Right ventricle myocardium inferior (tissue), 1 donor: ENCODE measurements at places on chromosomes 2 and 18.
A peak's percentile ranks its signal among the peaks of the same experiment; 100 is the strongest.

DNA sequence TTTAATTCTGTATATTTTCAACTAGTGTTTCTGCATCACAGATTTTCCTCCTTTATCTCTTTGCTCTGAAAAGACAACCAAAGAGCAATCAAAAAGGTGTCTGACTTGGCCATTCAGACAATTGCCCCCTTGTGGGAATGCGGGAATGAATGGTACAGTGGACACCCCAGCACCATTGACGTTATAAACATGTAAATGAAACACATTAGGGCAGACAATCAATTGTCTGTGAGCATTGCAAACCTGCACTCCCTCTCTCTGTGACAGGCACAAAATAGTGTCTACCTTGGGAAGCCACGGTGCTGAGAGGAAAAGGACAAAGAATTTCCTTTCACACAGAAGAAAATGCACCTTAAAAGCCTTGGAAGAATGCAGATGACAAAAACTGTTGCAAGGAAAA, 8.0 kb downstream of the ZEB2 start:
- no peak for DNase-seq

DNA sequence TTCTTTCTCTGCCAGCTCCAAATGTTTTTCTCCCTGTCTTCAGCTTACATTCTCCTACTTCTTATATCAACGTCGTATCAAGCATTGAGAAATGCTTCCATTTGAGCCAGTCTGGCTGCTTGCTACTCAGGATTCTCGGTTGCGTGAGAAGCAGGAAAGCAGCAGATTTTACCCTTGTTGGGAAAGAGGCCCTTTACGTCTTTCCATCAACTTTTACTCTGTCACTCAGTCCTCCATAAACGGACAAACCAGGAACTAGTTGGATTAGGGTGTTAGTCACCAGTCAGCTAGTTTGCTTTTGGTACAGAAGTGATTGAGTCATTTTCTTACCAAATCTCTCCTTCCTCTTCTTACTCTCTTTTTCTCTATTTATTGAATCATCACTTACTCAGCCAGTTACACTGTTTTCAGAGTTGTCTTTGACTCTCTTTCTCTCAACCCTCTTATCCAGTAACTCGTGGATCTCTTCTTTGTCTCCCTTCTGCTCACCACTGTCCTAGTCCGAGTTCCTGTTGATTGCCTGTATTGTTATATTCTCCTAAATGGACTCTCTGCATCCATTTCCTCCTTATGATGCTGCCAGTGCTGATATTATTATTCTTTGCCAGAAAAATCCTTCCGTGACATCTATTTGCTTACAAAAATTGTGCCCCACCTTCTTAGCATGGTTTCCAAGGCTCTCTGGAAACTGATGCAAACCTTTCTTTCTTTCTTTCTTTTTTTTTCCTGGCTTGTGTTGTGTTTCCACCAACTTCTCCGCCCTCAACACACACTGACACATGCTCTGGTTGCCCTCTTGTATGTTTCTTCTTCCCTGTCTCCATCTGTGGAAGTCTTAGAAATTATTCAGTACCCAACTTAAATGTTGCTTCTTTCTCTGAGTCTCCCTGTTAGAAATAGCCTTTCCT, 61.5 kb downstream of the VRK2 start:
- DNase-seq = no peak

GRCh38 chr2:171128461-171128860, 32.2 kb downstream of the TLK1 start:
- no peak for DNase-seq

DNA sequence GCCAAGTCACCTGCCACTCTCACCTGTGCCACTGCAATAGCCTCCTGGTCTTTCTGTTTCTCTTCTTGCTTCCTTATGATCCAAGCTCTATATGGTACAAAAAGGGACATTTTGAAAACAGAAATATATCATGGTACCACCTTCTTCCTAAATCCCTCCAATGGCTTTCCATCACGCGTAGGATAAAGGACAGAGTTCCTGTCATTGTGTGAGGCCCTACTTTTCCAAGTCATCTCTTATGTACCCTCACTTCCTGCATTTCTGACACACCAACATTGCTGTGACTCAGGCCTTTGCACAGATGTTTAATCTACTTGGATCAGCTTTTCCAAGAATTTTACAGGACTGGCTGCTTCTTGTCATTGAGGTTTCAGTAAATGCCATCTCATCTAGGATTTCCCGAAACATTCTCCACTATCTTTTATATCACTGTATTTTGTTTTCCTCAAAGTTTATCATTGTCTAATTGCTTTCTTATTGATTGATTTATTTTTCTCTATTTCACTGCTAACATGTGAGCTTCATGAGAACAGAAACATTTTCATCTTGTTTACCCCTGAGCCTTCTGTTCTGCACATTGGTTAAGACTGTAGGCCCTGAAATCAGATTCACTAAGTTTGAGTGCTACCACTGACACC, 426.1 kb upstream of the FANCL start:
- no peak for DNase-seq

DNA sequence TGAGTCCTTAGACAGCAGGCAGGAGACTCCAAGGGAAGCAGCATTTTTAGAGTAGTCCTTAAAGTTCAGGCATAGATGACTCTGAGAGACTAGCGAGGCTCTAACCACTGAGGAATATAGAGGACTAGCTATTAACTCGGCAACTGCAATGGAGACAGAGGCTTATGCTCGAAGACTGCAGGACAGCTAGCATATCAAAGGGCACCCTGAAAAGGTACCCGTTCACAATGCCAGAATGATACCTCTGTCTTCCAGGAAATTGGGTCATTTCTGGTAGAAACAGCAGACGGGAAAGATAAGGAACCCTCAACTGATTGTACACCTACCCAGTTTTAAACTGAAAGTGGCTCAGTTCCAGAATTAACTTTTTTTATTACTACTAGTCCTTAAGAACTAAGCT, 1204.0 kb upstream of the ZEB2 start:
- no peak for DNase-seq

DNA sequence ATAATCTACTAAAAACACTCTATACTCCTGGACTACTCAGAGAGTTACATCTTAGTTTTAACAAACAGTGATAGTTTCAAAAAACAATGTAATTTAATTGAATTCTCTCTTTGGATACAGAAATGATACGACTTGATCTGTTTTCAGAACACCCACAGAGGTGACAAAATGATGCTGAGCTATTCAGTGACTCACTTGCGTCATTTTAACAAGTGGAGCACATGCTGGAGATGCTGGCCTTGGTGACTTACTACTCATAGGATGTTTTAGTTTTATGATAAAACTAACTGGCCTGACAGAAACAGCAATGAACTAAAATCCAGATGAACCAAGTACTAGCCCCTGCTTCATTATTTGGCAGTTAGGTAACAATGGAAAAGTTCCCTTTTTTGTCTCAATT, 101.3 kb upstream of the ITGB6 start:
- DNase-seq = no peak

- DNase-seq = no peak
Observed at GRCh38 chr2:67871686-67872412, 191.0 kb downstream of the C1D start.

- DNase-seq = no peak
Observed at GRCh38 chr2:109299536-109299935, 170.5 kb downstream of the SH3RF3 start.

DNA sequence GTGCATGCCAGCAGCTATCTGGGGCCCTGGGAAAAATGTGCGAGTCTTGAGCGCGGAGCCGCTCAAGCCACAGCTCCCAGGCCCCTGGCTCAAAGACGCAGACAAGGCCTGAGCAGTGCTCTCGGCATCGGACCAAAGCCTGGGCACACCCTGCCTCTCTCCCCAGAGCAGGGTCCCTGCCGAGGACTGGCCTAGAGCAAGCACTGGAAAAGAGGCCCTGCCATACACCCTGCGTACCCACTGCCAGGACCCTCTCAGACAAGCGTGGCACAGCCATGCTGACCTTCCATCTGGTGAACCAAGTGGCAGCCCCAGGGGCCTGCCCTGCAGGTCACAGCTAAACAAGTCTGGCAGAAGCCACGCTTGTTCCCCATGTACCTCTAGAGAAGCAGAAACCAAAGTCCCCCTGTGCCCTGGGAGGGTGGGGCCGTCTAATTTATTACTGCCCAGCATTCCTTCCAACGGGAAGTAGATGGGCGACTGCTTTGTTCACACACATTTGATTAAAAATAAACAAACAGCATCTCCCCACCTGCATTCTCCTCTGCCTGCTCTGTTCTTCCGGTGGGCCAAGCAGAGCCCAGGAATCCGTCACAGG, 14.0 kb downstream of the STK25 start:
- peak; percentile 13 for DNase-seq

DNA sequence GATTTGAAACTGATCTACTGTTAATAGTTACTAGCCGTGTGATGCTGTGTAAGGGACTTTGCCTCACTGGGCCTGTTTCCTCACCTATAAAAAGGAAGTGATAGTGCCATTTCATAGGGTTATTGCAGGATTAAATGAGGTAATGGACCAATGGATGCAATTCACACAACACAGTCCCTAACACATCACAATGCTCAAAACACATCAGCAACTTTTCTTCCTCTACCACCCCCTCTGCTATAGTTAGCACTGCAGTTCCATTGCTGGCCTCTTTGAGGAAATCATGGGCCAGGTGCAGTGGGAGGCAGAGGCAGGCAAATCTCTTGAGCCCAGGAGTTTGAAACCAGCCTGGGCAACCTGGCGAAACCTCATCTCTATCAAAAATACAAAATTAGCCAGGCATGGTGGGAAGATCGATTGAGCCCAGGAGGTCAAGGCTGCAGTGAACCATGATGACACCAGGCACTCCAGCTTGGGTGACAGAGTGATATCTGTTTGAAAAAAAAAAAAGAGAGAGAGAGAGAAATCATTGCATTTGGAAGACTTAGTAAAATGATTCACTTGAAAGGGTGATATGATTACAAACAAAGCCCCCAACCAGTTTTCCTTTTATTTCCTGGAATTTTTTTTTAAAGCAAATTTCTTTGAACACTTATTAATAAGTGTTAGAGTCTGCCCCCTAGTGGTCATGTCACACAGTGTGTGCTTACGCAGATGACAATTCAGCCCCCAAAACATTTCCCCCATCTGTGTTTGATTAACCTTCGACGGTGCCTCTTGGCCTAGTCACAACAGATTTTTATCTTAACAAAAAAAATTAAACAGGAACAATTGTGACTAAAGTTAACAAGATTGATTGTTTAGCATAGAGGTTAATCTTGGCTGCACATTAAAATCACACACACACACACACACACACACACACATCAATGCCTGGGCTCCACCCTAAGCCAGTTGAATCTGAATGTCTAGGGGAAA, 88.6 kb upstream of the BCL11A start:
- DNase-seq = no peak

DNA sequence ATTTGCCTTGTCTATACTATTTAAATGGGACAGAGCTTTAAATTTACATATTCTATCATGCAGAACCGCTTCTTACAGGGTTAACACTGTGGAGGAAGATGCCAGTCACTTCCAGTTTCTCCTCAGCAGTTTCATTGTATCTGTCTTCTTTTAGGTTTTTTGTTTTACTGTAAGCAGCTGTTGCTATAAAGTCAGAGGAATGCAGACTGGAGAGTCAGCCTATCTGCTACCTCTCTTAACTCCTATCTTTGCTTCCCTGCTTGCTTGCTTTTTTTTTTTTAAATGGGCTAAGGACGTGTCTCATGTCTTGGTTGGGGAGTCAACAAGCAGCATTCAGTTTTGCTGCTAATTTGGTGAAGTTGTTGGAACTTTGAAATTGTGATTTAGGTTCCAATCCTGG, 8.9 kb downstream of the EPC2 start:
- no peak for DNase-seq

DNA sequence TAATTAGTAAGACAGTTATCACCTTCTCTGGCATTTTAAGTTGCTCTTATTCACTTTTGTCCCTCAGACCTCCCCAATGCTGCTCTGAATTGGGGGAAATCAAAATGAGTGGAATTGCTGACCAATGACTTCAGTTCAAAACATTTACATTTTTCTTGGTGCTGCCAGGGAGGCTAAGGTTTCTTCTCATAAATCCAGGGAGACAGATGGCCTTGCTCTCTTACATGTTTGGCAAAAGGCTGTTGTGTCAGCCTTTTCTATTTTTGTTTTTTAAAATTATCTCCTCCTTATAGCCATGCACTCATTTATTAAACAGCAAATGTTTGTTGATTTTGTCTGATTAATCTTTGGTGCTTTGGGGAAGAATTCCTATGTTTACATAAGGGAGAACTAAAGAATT, 82.0 kb downstream of the GALNT13 start:
- DNase-seq = no peak

- DNase-seq = no peak
Observed at GRCh38 chr2:98634406-98635092, 26.2 kb downstream of the UNC50 start.

- no peak for DNase-seq
Observed at GRCh38 chr18:53946594-53946993, 277.9 kb downstream of the MBD2 start.

- no peak for DNase-seq
Observed at GRCh38 chr2:97774425-97774824, 61.0 kb downstream of the ZAP70 start.

DNA sequence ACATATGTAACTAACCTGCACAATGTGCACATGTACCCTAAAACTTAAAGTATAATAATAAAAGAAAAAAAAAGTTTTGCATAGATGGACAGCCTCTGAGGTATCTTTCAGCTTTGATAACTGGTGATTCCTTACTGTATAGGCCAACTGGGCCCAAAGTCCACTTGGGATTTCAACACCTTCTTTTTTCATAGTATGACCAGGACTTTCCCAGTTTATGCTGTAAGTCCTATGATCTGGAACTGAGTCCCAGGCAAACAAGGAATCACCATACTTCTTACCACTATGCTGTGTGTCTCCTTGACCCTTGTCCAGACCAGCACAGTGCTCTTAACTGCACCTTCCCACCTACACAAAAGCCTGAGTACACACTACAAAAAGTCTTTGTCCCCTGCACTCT, 205.1 kb upstream of the RBBP8 start:
- DNase-seq = no peak

DNA sequence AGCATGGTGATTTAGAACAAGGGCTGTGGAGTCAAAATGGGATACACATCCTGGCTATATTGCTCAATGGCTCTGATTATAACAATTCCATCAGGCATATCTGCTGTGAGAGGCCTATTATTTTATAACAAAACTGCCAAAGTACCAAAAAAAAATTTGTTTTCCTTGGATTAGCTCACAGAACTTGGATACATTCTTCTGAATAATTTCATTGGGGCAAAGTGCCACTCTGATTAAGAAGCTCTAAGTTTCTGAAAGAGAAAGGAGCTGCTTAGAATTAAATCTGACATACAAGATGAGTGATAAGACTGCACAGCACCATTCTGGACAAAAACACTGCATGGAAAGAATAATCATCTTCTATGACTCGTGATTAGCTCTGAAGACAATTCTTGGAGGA, 85.7 kb downstream of the SMC6 start:
- DNase-seq = no peak

DNA sequence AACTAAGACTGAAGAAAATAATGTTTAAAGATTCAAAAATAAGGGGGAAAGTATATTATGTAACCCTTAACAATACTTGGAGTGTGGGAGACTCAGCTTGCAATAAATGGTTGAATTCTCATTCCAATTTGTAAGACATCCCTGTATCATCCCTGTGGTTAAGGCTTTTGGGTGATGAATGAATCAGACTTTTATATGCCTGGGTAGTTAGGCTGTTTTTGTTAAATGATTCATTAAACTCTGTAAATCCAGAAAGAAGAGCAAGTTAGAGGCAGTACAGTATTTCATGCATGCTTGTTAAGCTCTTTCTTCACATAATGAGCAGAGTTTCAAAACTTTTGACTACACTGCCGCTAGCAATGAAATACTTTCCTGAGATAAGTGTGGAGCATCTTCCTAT, 948.8 kb downstream of the SOCS6 start:
- DNase-seq = no peak

GRCh38 chr18:44033144-44033701, 647.5 kb upstream of the SETBP1 start:
- no peak for DNase-seq
